Coronary artery (tissue), 2 donors: ENCODE measurements at places on chromosomes 11 and 22.

DNA sequence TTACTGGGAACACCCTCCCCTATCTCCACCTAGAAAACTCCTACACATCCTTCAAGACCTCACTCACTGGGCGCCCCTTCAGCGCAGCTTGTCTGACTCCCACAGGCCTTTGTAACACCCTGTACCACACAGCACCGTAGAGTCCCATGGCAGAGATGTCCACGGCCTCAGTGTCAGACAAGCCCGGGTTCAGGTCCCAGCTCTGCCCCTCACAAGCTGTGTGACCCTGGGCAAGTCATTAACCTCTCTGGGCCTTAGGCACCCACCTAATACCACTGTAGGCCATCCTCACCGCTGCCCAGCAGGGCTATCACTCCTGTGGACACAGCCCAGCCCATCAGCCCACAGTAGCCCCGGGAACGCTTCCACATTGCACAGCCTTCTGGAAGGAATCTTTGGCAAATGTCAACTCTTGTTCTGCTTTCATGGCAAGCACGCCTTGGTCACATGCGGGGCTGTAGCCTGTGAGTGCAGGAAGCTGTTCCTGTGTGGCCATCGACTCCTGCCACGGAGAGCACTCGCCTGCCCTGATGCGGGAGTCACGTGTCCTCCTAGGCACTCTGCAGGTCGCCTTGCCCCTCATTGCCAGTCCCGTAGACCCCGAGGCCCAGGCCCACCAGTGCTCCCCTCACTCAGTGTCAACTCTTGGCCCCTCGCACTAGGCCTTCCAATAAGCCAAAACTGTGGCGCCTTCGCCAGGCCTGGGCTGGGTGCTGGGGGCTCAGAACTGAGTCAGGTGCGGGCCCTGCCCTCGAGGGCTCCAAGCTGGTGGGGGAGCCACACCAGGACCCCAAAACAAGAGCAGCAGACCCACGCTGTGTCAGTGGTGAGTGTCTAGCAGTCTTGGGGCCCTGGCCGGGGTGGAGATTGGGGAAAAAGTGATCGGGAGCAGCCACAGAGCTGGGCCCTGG lies 32.9 kb upstream of the RFPL3 start:
- DNase-seq = peak; percentile 59

DNA sequence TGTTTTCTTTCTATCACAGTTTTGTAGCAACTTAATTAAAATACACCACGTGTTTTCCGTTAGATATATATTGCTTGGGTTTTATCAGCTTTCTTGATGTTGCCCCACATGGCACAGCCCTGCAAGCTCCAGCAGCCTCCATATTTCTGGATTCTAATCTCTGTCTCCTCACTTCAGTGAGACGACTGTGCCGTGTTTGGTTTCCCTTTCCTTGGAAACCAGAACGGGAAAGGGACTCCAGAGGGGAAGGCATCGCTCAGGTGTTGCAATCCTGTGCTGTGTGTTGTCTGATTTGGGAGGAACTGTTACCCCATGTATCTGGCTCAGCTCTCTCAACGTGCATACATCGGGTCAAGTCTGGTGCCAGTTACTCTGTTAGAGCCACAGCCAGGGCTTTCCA lies 464.2 kb upstream of the B3GAT1 start:
- peak; percentile 8 for DNase-seq

DNA sequence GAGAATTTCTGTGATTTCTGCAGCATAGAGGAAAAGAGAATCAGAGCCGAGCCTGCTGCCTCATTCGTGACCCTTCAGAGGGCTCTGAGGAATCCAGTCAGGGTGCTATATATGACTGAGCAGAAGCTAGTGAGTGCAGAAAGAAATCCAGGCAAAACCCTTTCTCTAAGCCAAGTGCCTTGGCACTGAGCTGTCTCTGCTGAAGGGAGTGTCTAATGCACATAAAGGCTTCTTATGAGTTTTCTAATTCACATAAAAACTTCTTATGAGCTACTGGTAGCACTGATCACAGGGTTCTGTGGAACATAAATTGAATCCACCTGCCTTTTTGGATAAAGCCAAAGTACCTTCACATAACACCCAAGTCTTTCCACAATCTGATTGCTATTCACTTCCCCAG lies 785.7 kb upstream of the CCDC90B start:
- DNase-seq = no peak

DNA sequence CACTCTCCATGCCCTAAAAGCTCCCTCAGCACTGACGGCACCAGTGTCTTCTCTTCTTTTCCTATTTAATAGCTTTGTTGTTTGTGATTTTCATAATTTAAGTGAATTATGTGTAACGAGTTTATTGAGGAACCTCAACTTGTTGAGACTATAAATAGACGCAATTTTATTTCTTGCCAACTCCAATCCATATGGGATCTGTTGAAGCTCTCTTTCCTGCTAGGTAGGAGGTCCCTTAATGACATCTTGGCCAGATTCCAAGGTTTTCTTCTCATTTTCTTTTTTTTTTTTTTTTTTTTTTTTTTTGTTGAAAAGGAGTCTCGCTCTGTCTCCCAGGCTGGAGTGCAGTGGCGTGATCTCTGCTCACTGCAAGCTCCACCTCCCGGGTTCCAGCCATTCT lies 14.2 kb downstream of the RTL6 start:
- DNase-seq = no peak

GRCh38 chr11:105049481-105049880 lies 4.3 kb upstream of the CARD16 start:
- no peak for DNase-seq

DNA sequence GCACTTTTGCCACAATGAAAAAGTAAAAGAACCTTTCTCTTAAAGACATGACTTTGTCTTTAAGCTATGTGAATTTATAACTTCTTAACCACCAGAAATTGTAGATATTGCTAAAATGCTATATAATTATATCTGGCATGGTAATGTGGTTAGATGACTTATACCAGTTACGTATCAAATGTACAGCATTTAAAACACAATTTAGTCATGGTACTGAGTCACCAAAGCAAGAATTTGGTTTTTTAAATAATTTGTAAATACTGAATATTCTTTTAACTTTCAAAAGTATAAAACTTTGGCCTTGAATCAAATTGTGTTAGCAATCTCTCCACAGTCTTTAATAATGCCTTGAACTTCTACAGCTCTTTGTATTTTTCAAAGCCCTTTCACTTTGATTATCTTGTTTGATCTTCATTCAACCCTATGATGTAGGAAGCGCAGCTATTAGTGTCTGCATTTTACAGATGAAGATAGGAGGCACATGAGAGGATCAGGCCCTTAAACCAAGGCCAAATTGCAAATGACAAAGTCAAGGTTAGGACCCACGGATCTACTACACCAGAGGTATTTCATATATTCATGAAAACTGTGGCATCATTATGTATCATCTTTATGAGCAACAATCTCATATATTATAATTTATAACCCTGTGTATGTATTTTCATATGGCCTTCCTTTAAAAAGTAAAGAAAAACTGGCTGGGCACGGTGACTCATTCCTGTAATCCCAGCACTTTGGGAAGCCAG lies 4.4 kb upstream of the SYTL2 start:
- DNase-seq = no peak

GRCh38 chr11:45087900-45088160 lies 58.6 kb upstream of the PRDM11 start:
- DNase-seq = no peak

DNA sequence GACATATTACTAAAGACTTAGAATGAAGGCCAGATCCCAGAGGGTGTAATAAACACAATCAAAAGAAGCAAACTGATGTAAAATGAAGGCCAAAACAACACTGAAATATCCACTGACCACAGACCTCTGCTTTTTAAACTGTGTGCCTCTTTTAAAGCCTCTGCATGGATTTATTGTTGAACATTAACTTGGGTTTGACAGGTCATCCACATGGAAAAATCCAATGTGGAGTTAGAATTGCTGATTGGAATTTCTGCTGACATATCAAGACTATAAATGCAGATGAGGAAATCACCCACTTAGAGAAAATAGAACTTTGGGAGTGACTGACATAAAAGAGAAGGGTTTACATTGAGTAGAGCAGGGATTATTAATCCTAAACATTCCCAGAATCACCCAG lies 853.9 kb upstream of the RAG2 start:
- no peak for DNase-seq
